ENCODE measurements at places on chromosomes 6 and 20.
A peak's percentile ranks its signal among the peaks of the same experiment; 100 is the strongest.

- no peak for DNase-seq
Measured at GRCh38 chr6:9851006-9851405, 563.9 kb downstream of the TFAP2A start.

DNA sequence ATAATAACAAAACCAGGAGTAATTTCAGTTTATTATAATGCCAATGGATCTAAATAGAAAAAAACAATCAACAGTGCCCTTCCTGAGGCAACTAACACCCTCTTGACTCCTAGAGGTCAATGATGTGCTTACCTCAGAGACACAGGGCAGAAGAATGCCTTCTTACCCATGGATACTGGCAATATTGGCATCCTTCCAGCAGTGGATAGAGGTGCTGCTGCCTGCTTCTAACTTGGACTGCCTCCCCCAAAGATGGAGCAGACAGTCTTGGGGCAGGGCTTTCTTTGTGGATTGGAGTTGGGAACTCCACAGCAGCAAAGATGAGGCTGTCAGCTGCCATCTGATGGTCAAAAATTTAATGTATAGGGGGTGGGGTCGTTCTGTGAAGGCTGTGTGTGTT is 78.7 kb downstream of the AK9 start:
- DNase-seq: no peak

- peak; percentile 4 for DNase-seq
Measured at GRCh38 chr6:81751388-81752083, 945 bp downstream of the TENT5A start.

- peak; percentile 28 for DNase-seq
Measured at GRCh38 chr6:163554663-163555062, 140.1 kb downstream of the QKI start.

DNA sequence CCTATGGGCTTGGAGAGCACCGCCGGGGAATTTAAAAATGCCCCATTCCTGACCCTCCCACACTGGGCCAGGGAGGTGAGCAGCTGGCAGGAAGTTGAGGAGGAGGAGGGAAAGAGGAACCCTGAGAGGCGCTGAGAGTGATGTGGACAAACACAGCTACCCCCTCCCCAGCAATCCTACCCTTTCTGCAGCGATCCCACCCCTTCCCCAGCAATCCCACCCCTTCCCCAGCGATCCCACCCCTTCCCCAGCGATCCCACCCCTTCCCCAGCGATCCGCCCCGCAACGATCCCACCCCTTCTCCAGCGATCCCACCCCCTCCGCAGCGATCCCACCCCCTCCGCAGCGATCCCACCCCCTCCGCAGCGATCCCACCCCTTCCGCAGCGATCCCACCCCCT is 111.6 kb downstream of the SYCP2 start:
- DNase-seq: no peak

- no peak for DNase-seq
Measured at GRCh38 chr6:121944354-121944753, 455.1 kb upstream of the HSF2 start.

DNA sequence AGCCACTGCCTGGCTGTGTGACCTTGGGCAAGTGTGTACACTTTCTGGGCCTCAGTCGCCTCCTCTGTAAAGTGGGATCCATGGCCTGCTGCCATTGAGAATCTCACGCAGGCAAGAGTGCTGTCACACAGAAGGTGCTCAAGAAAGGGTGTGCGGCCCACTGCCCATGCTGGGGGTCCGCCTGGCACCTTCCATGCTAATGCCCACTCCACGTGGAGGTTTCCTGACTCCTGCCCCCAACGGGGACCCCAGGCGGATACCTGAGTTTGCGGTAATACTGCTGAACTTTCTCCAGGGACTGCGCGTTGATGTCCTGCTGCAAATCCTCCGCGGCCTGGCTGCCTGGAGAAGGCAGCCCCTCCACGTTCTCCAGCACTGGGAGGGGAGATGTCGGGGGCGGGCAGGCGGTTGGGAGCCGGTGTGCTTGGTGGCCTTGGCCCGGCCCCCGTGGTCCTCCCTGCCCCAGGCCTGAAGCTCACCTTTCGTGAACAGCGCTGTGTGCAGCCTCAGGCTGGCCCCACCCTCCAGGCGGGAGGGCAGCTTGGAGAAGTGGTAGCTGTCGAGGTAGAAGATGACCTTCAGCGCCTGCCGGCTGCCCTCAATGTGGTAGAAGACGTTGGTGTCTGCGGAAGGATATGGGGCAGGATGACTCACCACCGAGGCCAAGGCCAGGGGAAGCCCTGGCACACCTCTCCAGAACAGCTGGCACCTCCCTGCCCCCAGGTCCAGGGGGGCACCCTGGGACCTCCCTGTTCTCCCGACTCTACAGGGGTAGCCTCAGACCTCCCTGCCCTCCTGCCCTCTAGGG is 195.6 kb downstream of the PREX1 start:
- no peak for DNase-seq

DNA sequence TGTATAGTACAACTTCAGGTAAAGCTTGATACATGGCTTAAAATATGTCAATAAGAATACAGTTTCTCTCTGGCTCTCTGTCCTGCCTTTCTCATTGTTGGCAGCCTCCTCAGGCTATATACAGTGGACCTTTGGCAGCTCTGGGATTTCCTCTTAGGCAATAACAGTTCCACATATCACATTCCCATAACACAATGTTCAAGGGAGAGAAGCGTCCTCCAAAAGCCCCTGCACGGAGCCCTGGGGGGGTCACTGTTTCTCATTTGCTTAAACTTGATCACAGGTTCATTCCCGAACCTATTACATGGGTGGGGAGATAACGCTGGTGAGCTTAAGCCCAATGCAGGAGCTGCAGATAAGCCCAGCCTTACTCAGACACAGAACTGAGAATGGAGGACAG is 4.4 kb upstream of the FLRT3 start:
- DNase-seq: no peak

- no peak for DNase-seq
Measured at GRCh38 chr6:96613291-96613999, 50.5 kb downstream of the FHL5 start.

DNA sequence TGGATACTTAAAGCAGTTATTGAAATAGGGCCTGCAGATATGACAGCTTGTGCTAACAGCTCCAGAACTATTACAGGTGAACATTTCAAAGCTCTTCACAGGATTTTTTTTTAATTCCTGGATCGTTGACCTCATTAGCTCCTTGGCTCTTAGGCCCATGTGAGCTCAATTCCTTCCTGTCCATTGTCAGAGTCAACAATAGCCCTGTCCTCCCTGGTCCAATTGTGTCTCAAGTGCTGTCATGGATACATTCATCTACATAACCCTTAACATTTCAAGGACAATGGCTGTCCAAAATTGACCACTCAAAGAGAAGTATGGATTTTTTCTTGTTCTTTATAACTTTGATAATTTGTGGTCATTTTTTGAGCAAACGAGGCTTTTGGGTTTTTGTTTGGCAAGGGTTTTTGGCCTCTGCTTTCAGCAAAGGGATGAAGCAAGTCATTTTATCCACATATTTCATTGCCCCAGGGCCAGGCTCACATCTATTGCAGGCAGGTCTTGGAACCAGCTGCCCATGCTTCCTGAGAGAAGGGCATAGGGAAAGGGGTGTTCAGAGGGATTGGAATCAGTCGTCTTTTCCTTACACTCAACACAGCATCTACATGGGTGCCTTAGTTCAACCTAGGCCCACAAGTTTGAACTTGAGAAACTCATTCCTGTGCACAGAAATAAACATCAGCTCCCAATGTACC is 282.1 kb downstream of the TPBG start:
- DNase-seq: no peak

DNA sequence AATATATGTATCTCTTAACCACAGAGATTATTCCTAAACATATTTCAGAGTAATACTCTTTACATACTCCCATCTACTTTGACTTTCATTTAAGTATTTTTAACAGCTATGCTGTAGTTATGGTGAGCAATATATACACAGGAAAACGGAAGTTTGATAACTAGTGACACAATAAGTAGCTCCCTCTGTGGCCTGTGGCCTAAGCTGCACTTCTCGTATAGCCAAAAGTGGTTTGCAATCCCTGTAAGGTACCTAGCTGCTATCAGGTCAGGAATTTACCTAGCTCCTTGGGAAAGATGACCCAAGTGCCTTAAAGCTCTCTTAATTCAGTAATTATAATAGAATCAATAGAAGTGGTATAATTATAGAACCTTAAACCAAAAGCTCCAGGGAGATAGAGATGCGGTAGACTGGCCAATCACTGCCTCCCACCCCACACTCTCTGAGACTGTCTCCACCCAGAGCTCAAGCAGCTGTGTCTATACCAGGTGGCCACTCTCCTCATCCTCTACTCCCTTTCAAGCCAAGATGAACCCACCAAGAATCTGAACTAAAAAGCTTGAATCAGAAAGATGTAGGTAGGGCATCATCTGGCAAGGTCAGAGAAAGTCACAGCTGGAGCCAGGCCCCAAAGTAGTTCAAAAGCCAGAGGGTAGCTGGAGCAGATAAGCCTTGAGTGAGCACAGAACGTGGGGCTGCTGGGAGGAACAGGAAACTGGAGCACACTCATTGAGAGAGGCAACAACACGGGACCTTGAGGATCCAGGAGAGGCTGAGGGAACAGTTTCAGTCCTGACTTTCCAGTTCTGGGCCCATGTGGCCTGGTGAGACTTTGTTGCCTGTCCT is 84.9 kb upstream of the ASF1A start:
- no peak for DNase-seq

- DNase-seq: no peak
Measured at GRCh38 chr20:25507385-25508082, 77.8 kb downstream of the NINL start.

GRCh38 chr6:114989279-114989964 is 646.6 kb upstream of the HS3ST5 start:
- DNase-seq: peak; percentile 20

DNA sequence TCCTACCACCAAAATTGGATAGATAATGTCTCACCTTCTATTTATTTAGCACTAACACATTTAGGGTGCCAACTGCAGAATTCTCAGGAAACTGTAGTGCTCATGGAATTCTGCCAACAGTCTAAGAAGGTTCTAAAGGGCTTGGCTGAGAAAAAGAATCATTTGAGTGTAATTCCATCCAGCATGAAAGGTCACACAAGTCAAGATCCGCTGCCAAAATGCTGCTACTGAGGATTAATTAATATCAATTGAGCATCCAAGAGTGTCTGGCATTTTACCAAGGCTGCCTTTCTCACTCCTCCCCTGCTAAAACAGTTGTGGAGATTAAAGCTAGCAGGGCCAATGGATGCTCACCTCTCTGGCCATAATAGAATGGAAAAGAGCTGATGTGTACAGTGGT is 112.7 kb downstream of the FHL5 start:
- no peak for DNase-seq

GRCh38 chr6:128098000-128098581 is 197.2 kb upstream of the THEMIS start:
- no peak for DNase-seq

DNA sequence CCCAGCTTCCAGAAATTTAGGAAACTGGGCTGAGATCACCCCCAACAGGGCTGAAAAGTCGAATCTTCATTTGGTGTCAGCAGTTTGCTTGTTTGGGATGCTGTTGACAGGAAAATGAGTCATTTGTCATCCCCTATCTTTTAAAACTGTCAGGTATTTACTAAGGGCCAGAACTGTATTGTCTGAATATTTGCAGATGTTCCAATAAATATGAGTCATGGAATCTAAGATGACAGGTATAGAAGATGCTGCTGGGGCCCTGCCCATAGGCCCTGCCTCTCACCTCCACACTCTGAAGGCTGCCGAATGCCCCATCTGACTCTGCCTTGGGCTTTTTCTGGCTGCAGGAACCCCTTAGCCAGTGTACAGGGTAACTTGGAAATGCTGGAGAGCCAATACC is 3.9 kb downstream of the ETV7 start:
- DNase-seq: no peak

- DNase-seq: no peak
Measured at GRCh38 chr6:121639021-121639420, 203.6 kb downstream of the GJA1 start.

DNA sequence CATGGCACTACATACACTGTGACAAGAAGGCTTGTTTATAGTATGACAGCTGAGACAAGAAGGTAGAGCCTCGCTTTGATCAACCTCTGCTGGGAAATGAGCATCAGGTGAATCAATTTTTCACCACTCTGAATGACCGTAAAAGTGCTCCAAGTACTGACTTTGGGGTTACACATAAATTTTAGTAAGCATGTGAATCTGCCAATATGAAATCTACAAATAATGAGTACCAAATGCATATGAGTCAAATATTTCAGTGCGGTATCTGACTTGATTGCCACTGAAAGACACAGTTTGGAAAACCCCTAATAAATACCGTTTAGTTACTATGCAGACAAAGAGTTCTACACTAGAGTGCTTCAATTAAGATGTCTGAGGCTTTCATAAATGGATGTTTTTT is 77.8 kb downstream of the ATG5 start:
- no peak for DNase-seq

DNA sequence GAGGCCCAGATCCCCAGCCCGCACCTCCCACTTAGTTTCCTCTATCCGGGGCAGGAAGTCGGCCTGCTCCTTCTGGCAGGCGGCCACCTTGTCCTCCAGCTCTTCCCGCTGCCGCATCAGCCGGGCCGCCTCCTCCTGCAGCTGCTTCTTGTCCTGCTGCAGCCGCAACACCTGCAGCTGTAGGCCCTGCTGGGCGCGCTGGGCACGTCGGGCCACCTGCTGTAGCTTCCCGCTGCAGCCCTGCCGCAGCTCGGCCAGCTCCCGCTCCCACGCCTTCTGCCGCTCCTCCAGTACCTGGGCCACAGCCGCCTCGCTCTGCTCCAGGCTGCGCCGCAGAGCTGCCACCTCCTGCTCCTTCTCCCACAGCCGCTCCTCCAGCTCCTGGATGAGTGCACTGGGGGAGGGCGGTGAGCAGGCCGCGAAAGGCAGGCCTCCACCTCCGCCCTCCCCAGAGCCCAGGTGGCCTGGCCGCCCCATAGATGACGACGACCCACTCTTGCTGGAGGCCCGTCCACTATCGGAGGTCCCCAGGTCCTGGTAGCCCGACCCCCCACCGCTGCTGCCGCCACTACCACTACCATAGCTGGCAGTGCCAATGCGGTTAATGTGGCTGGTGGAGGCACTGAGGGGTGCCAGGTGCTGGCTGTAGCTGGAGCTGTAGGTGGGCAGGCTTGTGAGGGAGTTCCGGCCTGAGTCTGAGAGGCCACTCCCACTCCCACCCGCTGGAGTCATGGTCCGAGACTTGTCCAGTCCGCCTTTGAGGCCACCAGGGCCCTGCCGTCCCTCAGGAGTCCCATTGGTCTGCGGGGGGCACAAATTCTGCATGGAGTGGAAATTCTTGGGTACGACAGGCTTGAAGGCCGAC is 6.0 kb upstream of the FASTKD5 start:
- no peak for DNase-seq

All from stimulated activated CD8-positive, alpha-beta memory T cell treated with anti-CD3 and anti-CD28 coated beads, Interleukin-15, amount 100 ng/mL, for 48 hours (primary cell).